ENCODE measurements at places on chromosomes 11 and 22.

DNA sequence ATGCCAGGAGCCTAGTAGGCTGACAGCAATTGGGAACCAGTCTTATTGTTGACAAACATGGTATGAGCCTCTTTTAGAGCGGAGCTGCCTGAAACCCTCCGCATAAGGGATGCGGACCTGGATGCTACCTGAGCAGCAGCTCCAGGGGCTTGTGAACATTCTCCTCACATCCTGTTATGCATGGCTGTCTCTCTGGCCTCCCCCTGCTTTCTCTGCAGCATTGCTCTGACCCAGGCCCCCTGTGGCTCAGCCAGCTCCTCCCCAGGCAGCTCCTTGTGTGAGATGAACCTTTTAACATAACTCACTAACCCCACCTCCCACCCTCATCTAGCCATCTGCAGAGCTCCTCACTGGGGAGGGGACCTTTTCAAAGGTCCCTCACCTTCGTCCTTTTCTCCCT is 6.0 kb downstream of the BMAL1 start:
- DNase-seq: no peak

DNA sequence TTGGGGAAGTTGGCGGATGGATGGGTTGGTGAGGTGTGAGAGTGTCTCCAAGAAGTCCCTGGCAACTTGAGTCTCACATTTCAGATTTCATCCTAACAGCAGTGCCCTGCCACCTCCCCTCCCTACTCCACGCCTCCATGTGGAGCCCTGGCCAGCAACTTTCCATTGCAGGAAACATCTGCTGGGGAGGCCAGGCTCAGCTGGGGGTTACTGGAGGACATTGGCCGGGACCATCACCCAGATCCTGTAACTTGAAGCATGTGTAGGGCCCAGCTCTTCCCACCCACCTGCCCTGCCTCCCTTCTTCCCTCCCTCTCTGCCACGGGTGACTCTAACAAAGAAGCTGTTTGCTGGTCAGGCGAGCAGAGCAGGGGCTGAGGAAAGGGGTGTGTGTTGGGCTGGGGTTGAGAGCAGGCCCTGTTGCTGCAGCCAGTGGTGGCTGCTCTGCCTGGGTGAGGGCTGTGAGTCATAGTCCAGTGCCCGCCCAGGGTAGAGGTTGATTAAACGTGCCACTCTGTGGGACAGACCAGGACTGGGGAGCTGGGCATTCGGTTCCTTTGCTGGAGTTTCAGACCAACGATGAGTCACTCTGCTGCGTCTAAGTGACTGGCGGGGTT is 64.0 kb downstream of the SCN3B start:
- DNase-seq: no peak

DNA sequence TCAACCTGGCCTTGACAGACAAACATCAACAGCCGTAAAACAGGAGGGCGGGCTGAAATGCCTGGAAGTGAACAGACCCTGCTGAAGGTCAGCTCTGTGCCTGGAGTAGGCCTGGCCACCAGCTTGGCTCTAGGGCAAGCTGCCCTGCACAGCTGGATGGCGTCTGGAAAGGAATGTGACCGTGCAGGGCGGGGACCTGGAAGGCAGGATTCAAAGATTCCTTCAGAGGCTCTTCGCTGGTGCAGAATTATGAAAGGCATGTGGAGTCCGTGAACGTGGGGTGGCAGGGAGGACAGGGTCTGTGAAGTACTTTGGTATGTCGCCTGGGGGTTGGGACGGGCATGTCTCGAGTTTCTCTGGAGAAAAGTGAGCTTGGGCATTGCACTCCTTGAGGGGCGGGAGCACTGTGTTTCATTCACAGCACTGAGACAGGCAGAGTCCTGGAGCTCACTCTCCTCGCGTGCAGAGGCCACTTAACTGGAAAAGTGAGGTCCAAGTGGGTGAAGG is 1.5 kb downstream of the EHD1 start:
- no peak for DNase-seq

GRCh38 chr11:114157476-114158050 is 98.1 kb downstream of the ZBTB16 start:
- no peak for DNase-seq

GRCh38 chr11:33329705-33330329 is 72.6 kb downstream of the HIPK3 start:
- peak; percentile 51 for DNase-seq

DNA sequence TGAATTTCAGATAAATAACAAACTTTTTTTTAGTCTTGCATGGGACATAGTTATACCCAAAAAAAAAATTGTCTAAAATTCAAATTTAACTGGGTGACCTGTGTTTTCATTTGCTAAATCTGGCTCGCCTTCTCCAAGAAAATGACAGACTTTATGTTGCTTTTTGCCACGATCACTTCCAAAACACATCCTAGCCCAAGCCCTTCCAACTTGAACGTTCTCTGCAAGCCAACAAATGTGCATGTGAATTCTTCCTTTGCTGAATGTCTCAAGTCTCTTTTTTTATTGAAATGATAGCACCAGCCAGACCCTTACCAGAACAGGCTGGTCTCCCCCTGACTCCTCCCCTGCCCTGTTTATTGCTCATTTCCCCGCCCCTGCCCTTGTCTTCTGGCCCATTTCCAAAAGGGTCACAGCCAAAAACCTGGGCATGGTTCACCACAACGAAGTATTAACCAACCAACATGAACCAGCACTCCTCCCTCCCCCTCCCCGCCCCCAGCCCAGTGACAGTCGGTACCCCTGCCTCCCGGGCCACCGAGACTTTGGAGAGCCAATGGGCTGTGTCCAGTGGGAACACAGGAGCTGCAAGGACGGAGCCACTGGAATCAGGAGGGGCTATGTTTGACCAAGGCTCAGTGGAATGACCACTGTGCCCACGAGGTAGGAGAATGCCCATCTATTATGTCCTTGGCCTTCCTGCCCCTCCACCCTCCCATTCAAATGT is 63.2 kb downstream of the BTG4 start:
- DNase-seq: no peak

GRCh38 chr11:120132645-120133185 is 5.2 kb downstream of the TRIM29 start:
- no peak for DNase-seq

GRCh38 chr11:4134806-4135205 is 40.2 kb downstream of the RRM1 start:
- DNase-seq: no peak

DNA sequence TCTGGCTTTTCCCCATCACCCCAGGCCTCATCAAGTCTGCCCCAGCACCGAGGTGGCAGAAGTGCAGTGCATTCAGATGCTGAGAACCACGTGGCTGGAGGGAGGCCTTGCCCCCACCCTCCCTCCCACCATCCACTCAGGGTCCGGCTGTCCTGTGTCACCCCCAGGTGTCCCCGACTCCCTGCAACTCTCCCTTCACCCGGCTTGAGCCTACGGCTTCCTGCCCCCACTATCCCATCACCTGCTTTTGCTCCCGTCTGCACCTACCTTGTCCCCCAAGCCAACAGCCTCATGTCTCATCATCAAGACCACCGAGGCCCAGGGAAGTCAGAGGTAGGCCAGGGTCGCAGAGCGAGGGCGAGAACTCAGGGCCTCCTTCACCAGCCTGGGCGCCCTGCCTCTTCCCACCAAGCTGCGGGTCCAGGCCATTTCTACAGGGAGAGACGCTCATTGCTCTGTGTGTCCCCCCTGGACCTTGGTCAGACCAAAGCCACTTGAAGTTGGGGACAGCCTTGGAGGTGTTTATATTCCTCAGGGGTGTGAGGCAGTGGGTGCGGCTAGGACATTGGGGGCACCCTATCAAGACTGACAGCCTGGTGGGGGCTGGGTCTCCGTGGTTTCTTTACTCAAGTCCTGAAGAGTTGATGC is 66.2 kb upstream of the CCND1 start:
- no peak for DNase-seq

GRCh38 chr11:5224538-5225479 is 2.1 kb downstream of the HBB start:
- DNase-seq: no peak

GRCh38 chr11:113888848-113889247 is 13.5 kb upstream of the USP28 start:
- no peak for DNase-seq

- DNase-seq: no peak
These were observed 1.1 kb downstream of the SEC14L2 start for GRCh38 chr22:30397656-30398635.

GRCh38 chr11:106087815-106088435 is 10.5 kb downstream of the AASDHPPT start:
- peak; percentile 52 for DNase-seq

- DNase-seq: no peak
These were observed 1299.0 kb downstream of the LRRC4C start for GRCh38 chr11:40160418-40160817.

- DNase-seq: no peak
These were observed at the start of gene SCARF2 for GRCh38 chr22:20437613-20438426. SCARF2 (minus strand) TSS chr22:20437825; CDS start chr22:20437754, 71 bp downstream.

GRCh38 chr11:61713906-61714305 is 33.7 kb downstream of the DAGLA start:
- DNase-seq: no peak

DNA sequence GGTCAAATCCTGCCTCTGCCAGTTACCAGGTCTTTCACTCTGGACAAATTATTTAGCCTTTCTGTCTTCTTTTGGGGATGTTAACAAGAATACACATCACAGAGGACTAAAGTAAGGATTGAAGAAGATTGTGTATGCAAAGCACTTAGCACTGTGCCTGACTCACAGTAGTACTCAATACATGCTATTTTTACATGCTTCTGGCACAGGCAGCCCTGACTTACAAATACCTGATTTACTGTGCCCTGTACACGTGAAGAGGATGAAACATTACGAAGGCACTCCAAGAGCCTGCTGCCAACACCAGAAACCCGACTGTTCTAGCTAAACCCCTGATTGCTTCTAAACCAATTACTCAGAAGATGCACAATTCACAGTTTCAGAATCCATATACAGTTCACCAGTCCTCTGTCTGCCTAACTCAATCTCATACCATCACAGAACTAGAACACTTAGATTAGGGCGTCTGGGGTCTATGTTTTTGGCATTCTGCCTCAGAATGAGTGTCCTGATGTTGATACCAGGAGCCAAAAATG is 300.9 kb upstream of the DDI1 start:
- no peak for DNase-seq

DNA sequence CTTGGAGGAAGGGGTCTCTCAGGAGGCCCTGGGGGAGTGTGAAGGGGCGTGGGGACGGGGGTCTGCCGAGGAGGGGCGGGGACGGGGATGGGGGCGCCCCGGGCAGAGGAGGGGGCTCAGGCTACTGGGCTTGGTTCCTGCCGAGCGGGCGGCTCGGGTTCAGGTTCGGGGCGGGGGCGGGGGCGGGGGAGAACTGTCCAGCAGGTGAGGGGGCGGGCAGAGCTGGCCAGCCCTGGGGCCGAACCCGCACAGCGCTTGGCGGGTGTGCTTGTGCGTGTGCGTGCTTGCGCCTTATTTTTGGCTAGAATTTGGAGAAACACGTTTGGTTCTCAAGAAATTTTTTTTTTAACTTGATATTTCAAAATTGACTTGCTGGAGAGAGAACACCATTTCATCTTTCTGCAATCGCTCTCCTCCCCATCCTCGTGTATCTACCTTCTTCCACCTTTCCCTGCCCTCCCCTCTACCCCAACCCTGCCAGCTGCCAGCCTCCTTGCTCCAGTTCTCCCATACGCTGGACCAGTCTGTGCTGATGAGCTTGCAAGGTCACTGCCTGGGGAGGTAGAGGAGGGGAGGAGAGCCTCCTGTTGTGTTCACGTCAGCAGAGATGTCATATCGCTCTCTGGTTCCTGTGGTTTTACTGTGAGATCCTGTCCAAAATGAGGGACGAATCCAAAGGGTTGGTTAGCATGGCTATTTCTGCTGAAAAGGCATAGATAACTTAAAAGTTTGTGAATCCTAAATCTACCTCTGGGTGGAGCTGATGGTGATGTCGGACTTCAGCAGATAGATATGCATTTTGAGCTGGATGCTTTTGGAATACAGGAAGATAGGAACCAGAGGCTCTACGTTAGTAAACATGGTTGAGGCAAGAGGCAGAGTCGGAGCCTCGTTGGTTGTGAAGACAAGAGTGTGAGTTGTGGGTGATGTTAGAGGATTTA is 668 bp downstream of the MADD start:
- peak; percentile 66 for DNase-seq

- no peak for DNase-seq
These were observed 40.9 kb upstream of the AMPD3 start for GRCh38 chr11:10414181-10414580.

DNA sequence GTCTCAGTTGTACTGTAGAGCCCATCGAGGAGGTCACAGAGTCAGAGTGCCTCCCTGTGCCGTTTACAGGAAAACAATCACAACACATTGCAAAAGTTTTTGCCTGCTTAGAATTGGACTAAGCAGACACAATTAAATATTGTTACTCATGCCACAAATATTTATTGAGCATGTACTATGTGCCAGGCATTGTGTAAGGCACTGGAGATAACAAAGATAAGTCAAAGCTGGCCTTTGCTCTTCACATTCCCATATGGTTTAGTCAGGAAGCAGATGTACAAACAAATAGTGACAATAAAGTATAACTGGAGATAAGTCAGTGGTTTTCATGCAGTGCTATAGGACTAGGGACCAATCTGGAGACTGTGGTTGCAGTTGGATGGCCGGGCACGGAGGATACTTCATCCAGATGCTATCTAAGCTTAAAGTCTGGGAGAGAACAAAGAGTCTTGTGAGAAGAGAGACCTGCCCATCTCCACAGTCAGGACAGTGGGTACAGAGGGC is 550.7 kb downstream of the INSC start:
- DNase-seq: no peak

DNA sequence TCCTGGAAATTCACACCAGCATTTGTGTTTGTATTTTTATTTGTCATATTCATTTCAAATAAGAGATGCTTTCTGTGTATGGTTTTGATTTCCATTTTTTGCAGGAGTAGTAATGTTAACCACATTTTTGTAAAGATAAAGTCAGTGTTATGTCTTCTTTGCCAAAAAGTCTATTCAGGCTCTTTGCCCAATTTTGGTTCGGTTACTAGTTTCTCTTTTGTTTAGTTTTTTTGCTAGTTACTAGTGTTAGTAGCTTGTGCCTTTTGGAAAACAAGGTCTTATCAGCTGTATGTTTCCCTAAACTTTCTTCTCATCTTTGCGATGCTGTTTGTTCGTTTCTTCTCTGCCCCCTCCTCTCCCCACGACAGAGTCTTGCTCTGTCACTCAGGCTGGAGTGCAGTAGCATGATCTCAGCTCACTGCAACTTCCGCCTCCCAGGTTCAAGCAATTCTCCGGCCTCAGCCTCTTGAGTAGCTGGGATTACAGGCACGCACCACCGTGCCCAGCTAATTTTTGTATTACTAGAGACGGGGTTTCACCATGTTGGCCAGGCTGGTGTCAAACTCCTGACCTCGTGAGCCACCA is 112.3 kb upstream of the GRK3 start:
- DNase-seq: no peak

DNA sequence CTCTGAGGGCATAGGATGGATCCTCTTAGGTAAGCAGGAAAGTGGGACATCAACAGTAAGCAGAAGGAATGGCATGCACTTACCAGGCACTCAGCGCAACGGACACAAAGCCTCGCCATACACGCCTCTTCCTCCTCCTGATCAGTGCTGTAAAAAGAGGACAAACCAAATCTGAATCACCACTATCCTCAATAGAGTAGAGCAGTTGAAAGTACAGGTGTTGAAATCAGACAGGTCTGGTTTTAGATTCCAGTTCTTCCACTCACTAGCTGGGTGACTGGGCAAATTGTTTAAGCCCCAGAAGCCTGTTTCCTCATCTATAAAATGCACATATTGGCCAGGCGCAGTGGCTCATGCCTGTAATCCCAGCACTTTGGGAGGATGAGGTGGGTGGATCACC is 8.6 kb upstream of the JAML start:
- no peak for DNase-seq
